CD8-positive, alpha-beta T cell (primary cell): ENCODE measurements at places on chromosomes 6 and 20.
A peak's percentile ranks its signal among the peaks of the same experiment; 100 is the strongest.

DNA sequence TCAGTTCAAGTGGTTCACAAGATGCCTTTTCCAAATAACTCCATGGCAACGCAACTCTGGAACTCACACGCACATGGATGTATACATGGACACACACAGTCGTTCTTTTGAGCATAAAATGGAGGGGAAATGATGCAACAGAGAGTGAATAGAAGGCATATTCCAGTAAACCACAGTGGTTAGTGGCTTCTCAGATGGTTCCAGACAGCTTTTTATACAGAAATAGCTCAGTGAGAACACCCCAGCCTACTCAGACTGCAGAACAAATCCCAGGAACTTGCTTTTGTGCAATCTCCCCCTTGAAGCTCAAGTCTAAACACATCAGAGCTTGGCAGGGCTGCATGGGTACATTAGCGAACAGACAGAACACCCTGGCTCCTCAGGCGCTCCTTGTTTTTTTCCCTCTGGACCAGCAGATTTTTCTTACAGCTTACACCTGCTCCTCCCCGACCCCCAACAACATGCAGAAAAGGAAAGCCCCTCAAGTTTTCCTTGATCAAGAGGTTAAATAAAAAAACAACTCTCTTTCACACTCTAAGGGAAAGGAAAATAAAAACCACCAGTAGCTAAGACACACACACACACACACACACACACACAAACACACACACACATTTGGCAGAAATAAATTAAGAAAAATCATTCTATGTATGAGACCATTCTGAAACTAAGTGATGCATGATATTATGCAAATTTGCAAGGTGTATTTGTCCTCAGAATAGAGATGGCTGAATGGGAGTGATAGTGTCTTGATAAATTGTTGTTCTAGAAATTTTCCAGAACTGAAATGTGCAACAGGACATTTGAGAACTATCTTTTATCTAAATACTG is 51.2 kb upstream of the RANBP9 start:
- no peak for DNase-seq

DNA sequence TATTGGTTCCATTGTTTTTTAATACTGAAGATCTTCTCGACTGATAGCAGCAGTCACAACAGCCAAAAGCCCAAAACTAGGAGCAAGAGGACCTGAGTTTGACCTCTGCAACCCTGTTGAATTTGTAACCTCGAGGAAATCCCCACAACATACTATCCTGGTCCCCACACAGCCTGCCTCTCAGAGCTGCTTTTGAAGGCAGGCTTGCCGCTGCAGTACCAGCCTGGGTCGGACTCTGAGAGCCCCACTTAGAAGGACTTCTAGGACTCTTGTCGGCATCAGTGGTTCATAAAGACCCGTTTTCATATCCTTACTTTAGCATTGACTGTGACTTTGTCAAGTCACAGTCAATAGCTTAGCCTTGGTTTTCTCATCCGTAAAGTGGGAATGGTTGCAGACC is 49.3 kb downstream of the EBF4 start:
- no peak for DNase-seq

DNA sequence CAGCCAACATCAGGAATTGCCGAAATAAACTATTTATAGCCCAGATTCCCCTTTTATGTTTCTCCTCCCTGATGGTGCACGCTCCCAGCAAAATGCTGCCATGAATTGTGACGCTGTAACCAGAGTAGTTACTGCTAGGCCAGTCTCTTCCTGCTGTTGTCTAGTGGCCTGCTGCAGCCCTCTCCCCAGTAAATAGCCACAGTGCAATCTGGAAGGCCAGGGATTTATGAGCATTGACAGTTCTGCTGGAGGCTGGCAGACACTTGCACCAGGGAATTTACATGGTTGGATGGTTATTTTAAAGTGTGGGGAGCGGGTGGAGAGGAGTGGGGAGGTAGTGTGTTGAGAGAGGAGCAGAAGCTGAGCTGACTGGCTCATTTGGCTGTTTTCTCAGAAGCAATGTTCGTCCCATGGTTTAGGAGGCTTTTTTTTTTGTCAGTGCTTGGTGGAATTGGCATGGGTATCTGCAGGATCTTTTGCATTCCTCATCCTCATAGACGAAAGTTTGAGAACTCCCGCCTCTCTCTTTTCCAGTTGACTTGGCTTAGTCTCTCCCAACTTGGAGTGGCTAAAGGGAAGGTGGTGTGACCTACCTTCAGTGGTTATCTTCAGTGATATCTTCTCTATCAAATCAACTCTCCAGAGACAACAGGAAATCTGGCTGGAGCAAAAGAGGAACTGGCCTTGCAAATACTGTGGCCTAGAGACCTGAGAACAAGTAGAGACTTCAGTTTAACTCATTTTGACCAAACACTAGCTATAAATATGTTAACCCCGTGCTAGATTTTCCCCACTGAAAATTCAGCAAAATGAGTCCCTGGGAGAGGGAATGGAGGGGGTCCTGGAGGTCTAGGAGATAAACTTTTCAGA is 99.3 kb upstream of the VSTM2L start:
- no peak for DNase-seq

GRCh38 chr20:52127309-52127708 is 64.3 kb downstream of the ZFP64 start:
- no peak for DNase-seq

DNA sequence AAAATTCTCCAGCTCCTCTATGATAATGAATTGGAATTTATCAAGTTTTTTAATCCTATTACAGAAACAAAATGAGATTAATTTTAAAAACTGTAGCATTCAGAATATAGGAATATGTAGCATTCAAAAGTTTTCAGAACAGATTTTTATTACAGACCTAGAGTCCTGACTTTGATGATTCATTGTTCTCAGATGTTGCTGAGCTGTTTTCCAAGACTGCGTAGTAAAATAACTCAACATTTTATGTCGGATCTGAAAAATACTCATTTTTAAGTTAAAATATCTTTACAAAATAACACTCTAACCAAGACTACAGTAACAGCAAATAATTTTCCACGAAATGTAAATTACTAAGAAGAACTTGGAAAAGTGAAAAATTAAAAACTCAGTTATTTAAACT is 67.1 kb downstream of the SYCP2 start:
- DNase-seq = no peak

- DNase-seq = no peak
Measured at GRCh38 chr20:2879146-2879545, 5.9 kb downstream of the PTPRA start.

GRCh38 chr6:16130932-16131387 is 2.1 kb downstream of the MYLIP start:
- peak; percentile 29 for DNase-seq

GRCh38 chr6:71091167-71091566 is 134.3 kb upstream of the B3GAT2 start:
- DNase-seq = no peak

DNA sequence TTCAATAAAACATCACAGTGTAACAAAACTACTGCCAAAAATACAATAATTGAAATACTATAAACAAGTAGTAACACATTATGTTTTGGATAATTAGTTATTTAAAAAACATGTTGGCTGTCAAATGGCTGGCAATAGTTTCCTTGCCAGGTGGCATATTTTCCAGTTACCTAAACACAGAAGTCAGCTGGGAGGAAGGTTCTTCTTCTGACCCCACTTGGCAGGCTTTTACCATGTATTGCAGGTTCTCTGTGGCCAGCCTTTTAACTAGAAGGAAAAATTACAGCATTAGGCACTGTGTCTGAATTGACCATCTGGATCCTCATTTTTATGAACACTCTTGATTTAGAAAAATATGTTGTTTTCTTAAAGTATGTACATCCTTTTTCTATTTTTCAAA is 131.4 kb downstream of the MMS22L start:
- no peak for DNase-seq

DNA sequence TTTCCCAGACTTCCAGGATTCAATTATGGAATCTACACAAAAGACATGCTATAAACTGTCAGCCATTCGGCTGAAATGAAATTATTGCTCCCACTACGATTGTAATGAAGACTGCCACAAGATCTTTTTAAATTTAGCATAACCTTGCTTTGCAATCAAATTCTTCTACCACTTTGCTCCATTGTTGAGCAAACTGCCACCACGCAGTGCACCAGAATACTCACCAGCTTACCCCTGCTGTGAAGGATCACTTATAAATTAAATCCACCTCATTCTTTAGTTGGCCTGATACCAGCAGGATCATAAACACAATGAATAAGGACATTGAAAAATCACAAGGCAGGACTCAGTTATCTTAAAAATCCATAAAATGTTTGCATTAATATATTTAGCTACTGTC is 151.8 kb upstream of the PRND start:
- no peak for DNase-seq

GRCh38 chr6:43847741-43848630 is 78.0 kb downstream of the VEGFA start:
- no peak for DNase-seq

GRCh38 chr20:57078116-57078515 is 188.3 kb downstream of the BMP7 start:
- no peak for DNase-seq
